ENCODE measurements at places on chromosomes 1 and 21. TPM values are rescaled to one million over a fixed set of nuclear protein-coding genes. Genes with fewer than 3 reads are reported as not detected.

The RNF186 gene
- total RNA-seq: 0.14 TPM

The OR2L2 gene
- total RNA-seq: under 0.01 TPM

The RFX5 gene
- total RNA-seq: 89.4 TPM

The SLC44A3 gene
- total RNA-seq: 4.7 TPM

The AIRE gene
- 11.9 TPM for total RNA-seq

The KCNK2 gene
- 0.57 TPM for total RNA-seq

DNA sequence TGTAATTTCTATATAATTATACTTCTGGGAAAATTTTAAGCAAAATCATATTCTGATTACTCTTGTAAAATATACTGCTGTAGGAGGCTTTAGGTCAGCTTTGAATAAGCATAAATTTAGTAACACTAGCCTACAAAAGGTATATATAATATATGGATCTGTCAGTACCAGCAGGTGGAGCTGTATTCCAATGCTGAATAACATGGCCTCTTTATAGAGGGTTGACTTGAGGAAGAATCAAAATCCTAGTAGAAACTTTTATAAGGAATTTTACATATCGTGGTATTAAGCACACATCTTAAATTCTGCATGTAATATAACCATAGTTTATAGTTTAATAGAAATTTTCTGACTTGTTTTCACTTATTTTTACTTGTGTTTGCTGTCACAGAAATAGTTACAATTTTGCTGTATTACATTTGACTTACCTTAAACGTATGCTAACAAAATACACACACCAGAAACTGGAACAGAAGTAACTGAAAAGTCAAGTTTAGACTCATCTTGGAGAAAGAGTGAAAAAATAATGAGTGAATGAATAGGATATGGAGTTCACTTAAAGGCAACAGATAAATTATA lies 79.3 kb downstream of the HMCN1 start:
- no peaks in the 10 kb centered on the region for H3K36me3 ChIP-seq
- H3K27ac ChIP-seq: no peak overlapping the region
- no peaks in the 10 kb centered on the region for H3K4me1 ChIP-seq
- no peaks in the 10 kb centered on the region for H3K27me3 ChIP-seq
- peak; percentile 10 for DNase-seq
- no peak overlapping the region for H3K4me3 ChIP-seq

DNA sequence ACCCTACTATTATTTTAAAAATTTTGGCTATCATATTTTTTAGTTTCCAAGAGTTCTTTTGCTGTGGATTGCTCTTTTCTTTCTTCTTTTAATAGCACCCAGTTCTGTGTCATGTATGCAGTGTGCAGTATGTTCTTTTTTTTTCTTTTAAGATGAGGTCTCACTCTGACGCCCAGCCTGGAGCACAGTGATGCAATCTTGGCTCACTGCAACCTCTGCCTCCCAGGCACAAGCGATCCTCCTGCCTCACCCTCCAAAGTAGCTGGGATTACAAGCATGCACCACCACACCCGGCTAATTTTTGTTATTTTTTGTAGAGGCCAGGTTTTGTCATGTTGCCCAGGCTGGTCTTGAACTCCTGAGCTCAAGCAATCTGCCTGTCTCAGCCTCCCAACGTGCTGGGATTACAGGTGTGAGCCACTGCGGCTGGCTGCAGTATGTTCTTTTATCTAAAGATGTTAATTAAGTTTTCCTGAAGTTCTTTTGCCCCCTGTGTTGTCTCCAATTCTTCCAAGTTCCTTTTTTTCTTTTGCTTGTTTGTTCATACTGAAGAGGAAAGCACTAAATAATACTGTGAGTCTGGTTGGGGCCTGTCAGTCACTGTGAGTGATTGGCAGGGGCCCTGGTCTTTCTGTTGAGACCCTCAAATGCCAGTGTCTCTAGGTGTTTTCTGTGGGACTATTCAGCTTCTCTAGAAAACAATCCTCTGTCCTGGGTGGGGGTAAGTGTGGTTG lies 17.5 kb upstream of the TTC22 start:
- no peak overlapping the region for H3K4me3 ChIP-seq
- no peaks in the 10 kb centered on the region for H3K4me1 ChIP-seq
- H3K36me3 ChIP-seq: no peaks in the 10 kb centered on the region
- DNase-seq: no peak
- H3K27me3 ChIP-seq: no peaks in the 10 kb centered on the region
- H3K27ac ChIP-seq: no peak overlapping the region

DNA sequence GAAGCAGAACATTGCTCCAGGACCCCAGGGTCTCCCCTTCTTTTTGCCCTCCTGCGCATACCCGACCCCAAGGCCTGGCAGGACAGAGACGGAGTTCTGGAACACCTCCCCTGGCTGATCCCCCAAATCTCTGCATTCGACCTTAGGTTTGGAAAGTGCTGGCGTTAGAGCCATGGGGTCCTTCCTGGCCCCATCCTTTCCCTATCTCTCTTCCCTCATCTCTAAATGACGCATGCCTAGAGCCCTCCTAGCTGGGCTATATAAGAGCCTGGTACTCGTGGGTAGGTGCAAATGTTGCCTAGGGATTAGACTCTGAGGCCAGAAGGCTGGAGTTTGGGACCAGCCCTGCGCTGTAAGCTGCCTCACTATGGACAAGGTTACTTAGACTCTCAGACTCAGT lies 16.6 kb downstream of the SLC26A9 start:
- H3K36me3 ChIP-seq: no peaks in the 10 kb centered on the region
- no peaks in the 10 kb centered on the region for H3K27me3 ChIP-seq
- DNase-seq: no peak
- H3K27ac ChIP-seq: no peak overlapping the region
- no peak overlapping the region for H3K4me3 ChIP-seq
- no peaks in the 10 kb centered on the region for H3K4me1 ChIP-seq

DNA sequence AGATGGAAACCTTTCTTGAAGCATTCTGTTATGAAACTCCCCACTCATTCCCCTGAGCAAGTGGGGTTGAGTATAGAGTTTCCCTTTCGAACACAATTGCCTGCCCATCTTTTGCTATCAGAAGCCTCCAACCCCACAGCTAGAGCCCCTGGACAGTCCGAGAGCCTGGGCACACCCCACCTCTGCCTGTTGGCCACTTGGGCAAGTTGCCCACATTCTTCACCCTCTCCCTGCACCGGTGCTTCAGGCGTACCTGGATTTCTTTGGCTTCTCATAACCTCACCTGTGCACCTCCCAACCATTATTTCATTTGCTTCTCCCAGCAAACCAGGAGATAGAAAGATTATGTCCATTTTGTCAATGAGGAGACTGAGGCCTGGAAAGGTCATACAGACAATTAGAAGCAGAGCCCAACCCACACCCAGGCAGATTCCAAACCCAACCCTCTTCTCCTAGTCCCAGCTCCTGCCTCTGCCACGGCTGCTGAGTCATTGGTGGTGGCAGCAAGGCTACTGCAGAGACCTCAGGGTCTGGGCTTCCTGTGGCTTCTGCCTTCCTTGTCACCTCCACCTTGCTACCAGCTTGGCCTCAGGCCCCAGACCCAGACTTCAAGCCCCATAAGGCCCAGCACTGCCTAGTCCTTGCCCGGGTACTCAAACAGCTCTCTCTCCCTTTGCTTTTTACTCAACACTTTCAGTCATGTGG lies 118.7 kb upstream of the ZBTB40 start:
- no peaks in the 10 kb centered on the region for H3K27me3 ChIP-seq
- H3K4me1 ChIP-seq: no peaks in the 10 kb centered on the region
- no peak overlapping the region for H3K4me3 ChIP-seq
- no peak overlapping the region for H3K27ac ChIP-seq

DNA sequence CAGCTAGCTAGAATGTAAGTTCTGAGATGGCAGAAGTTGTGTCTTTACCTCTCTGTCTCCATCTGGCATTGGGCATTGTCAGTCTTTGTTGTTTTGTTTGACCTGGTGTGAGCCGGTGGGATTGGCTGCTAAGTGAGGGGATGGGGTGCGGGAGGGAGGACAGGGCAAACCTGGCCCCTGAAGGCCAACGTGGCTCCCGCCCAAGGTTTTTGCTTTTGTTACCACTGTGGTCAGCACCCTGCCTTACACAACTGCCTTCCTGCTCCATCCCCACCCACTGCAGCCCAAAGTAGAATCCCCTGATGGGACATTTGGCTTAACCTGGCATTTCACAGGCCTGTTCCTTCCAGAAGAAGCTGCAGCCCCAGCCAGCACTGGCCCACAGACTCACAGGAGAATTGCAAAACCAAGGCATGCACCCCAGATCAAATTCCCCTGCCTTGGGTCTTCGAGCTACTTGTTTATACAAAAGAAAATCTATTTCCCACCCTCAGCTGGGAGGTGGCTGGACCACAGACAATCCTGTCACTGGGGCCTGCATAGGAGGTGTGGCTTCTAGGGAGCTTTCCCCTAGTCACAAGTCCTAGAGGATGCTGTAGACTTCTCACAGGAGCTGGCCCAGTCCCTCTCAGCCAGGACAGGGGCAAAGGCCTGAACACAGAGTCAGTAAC lies 147.5 kb downstream of the TRABD2B start:
- H3K4me3 ChIP-seq: no peak overlapping the region
- no peaks in the 10 kb centered on the region for H3K27me3 ChIP-seq
- H3K4me1 ChIP-seq: no peaks in the 10 kb centered on the region
- H3K36me3 ChIP-seq: no peaks in the 10 kb centered on the region

GRCh38 chr1:93328809-93329760 lies 16.6 kb upstream of the DR1 start:
- no peaks in the 10 kb centered on the region for H3K4me1 ChIP-seq
- no peak for DNase-seq
- H3K36me3 ChIP-seq: no peaks in the 10 kb centered on the region

DNA sequence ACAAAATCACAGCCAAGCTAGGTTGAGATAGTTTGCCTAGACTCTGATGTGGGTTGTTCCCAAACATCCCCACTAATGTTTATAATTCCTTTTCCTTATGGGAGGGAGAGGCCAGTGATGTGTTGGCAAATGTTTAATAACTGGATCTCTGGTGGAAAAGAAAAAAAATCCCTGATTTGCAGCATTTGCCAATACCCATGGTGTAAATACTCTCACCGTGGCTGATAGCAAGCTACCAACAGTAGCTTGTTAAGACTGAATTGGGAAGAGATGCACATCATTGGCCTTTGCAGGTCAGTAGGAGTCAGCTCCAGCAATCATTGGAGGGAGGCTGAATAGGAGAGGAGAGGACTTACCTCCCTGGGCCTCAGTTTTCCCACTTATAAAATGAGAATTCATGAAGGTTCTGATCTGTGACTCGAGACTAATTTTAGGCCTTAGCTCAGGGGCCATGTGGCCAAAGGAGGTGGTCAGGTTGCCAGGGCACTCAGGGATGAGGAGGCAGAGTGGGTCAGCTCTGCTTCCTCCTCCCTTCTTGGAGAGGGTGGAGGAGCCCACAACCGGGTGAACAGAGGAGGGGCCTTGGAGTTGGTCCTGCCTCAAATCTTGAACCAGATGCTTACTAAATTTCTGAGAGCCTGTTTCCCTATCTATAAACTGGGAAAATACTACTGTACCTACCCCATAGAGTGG lies 20.0 kb upstream of the SCMH1 start:
- no peak overlapping the region for H3K4me3 ChIP-seq
- DNase-seq: no peak
- H3K36me3 ChIP-seq: no peaks in the 10 kb centered on the region
- H3K4me1 ChIP-seq: no peaks in the 10 kb centered on the region
- H3K27ac ChIP-seq: no peak overlapping the region
- H3K27me3 ChIP-seq: no peaks in the 10 kb centered on the region

DNA sequence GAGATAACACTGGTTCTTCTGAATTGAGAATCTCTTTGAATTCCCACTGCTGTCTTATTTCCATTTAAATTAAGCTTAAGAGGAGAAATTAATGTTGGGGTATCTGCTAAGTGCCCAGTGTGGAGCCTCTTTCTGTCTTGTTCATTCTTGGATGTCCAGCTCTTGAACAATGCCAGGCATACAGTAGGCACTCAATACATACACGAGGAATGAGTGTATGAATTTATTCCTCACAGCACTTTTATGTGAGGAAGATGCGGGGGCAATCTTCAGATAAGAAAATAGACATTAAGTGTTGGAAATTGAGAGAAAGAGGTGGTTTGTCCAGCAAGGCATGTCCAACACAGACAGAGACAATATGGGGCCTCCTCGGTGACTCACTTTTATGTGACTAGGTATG lies 11.8 kb upstream of the ATF3 start:
- no peak for DNase-seq
- peaks cover 15% of the 10 kb centered on the region for H3K27me3 ChIP-seq
- peaks cover 14% of the 10 kb centered on the region for H3K4me1 ChIP-seq
- H3K36me3 ChIP-seq: no peaks in the 10 kb centered on the region
- no peak overlapping the region for H3K4me3 ChIP-seq

DNA sequence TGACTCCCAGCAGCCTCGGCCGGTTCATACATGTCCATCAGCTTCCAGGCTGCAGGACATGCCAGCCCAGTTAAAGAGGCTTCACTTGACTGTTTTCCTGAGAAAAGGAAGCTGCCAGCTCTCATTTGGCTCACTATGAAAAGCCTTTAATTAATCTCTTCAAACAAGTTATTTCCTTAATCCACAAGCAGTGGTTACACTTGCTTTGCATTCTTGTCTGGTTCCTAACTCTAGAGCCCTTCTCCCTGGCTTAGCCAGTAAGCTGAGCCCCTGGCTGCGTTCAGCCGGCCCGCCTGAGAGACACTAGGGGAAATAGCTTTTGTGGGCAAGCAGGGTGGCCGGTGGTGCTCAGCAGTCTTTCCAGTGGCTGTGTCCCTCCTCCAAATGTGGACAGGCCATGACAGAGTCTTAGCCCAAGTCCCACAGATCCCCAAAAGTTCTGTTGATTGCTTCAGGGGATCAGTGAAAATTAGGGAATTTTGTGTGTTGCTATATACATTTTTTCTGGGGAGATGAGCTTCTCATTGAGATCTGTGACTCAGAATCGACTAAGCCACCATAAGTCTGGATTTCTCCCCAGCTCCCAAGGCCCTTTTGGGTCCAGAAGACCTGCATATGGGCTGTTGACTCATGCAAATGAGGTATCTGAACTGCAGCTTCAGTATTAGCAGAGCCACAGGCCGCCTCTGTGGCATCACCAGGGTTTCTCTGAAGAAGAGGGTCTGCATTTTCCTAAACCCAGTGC lies 10.1 kb downstream of the ATF3 start:
- no peaks in the 10 kb centered on the region for H3K4me1 ChIP-seq
- no peaks in the 10 kb centered on the region for H3K27me3 ChIP-seq
- DNase-seq: no peak
- H3K4me3 ChIP-seq: no peak overlapping the region
- no peak overlapping the region for H3K27ac ChIP-seq

DNA sequence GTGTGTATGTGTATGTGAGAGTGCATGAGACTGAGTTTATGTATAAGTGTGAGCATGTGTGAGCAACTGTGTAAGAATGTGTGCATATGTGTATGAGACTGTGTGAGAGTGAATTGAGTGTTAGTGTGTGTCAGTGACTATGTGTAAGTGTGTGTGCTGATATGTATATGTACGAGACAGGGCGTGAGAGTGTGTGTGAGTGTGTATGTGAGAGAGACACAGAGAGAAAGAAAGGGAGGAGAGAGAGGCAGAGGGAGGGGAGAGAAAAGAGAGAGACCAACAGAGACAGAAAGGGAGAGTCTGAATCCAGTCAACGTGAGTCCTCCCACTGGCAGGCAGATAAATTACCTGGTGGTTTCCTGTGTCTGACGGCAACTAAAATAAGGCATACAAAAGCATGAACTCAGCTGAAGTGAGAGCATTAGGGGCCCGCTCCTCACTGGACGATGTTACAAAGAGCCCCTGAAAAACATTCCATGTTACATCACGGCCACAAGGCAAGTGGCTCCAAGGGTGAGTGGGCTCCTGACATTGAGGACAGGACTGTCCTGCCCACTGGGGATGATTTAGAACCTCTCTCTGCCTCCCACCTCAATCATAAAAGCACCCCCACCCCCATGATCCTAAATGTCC lies 66.6 kb upstream of the TIAM1 start:
- peak overlapping the region; percentile 93 for H3K27ac ChIP-seq
- H3K4me1 ChIP-seq: peaks cover 42% of the 10 kb centered on the region
- DNase-seq: peak; percentile 61
- H3K4me3 ChIP-seq: no peak overlapping the region
- no peaks in the 10 kb centered on the region for H3K27me3 ChIP-seq
- no peaks in the 10 kb centered on the region for H3K36me3 ChIP-seq
